Astrocyte (in vitro differentiated cells and primary cell): ENCODE measurements at places on chromosomes 6 and 20. TPM values are rescaled to one million over a fixed set of nuclear protein-coding genes. Genes with fewer than 3 reads are reported as not detected.

DNA sequence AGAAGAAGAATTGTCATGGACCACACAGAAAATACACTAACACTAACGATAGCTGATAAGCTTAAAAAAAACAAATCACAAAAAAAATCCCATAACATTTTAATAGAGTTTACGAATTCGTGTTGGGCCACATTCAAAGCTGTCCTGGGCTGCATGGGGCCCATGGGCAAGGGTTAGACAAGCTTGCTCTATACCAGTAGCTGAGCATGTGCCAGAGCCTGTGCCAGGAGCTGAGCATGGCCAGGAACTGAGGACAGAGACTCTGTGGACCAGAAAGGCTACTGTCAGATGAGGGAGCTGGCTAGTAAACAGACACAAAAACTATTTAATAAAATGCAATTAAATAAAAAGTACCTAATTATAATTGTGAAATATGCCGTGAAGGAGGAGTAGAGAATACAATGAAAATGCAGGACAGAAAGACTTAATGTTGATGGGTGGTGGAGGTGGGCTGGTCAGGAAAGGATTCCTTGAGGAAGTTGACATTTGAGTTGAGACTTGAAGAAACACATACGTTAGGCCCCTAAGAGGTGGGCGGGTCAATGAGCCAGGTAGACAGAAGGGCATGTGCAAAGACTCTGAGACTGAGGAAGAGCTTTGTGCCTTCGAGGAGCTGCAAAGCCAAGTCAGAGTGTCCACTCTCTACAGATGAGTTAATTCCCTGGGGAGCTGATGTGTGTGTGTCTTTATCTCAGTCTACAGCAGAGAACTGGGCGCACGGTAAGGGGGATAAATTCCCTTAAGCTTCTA, 66.1 kb downstream of the JPH2 start:
- no peak for DNase-seq
- H3K4me1 ChIP-seq, result no peaks in the 10 kb centered on the region
- H3K36me3 ChIP-seq, result no peaks in the 10 kb centered on the region
- H3K4me3 ChIP-seq, result no peak overlapping the region

DNA sequence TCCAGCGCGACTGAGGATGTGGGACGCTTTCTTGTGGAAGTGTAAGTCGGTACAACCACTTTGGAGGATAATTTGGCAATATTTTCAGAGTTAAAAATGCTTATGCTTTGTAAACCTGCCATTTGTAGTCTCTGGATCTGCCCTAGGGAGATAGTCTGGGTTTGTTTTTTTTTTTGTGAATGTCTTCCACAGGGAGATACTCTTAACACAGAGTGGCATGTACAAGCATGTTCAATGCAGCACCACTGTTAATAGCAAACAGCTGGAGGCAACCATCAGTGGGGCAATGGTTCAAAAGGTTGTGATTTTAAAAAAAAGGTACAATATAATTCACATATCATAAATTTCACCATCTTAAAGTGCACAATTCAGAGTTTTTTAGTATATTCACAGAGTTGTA, 22.4 kb downstream of the SLC9A8 start:
- no peaks in the 10 kb centered on the region for H3K27me3 ChIP-seq
- DNase-seq, result no peak
- no peaks in the 10 kb centered on the region for H3K4me1 ChIP-seq
- H3K27ac ChIP-seq, result no peak overlapping the region
- no peak overlapping the region for H3K4me3 ChIP-seq

GRCh38 chr6:41071923-41072835, at the start of gene OARD1:
Gene OARD1, minus strand, starts transcription at chr6:41072356. Its CDS starts 722 bp downstream, at chr6:41071634.
- peaks cover 9% of the 10 kb centered on the region for H3K4me1 ChIP-seq
- H3K4me3 ChIP-seq, result peak within 1 kb of the TSS; percentile 90
- H3K27ac ChIP-seq, result peak within 1 kb of the TSS; percentile 95
- H3K27me3 ChIP-seq, result no peaks in the 10 kb centered on the region
- H3K36me3 ChIP-seq, result peaks cover 8% of the 10 kb centered on the region

DNA sequence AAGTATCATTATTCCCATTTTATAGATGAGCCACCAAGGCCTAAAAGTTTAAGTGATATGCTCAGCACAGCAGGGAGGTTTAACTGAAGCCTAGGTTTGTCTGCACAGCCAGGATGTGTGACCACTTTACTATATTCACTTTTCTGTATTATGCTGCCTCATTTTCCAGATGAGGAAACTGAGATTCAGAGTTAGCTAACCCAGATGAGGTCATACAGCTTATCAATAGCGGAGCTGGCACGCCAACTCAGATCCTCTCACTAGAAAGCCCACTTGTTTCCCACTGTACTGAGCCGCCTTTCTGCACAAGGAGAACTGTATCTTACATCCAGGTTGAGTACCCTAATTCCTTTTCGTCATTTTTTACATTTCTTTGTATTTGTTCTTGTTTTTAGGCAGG, 131.7 kb upstream of the SUPT3H start:
- peaks cover 18% of the 10 kb centered on the region for H3K4me1 ChIP-seq
- no peaks in the 10 kb centered on the region for H3K27me3 ChIP-seq
- peaks cover 10% of the 10 kb centered on the region for H3K36me3 ChIP-seq
- DNase-seq, result no peak
- no peak overlapping the region for H3K27ac ChIP-seq

DNA sequence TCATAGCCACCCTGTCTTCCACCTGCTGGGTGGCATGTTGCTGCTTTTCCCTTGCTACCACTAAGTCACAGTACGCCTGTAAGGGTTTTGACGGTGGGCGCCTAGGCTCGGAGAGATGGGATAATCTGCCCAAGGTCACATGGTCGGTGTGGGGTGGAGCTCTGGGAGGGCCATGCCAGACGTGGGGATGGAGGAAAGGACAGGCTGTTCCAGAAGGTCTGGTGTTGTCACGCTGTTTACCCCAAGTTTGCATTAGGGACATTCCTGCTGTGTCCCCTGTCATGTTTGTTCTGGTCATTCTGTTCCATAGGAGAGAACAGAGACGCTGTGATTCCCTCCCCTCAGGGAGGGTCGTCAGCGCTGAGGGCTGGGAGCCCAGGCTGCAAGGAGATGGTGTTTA, 16.1 kb downstream of the IP6K3 start:
- no peak overlapping the region for H3K4me3 ChIP-seq
- DNase-seq, result no peak
- no peaks in the 10 kb centered on the region for H3K36me3 ChIP-seq
- peaks cover 12% of the 10 kb centered on the region for H3K27me3 ChIP-seq
- H3K4me1 ChIP-seq, result no peaks in the 10 kb centered on the region
- no peak overlapping the region for H3K27ac ChIP-seq

GRCh38 chr20:9514461-9515213, at the start of gene LAMP5:
Gene LAMP5, plus strand, starts transcription at chr20:9514590. Its CDS starts 263 bp downstream, at chr20:9514853.
- peak within 1 kb of the TSS; percentile 34 for H3K4me3 ChIP-seq
- peak; percentile 17 for DNase-seq
- peaks cover 3% of the 10 kb centered on the region for H3K4me1 ChIP-seq
- no peak within 1 kb of the TSS for H3K27ac ChIP-seq
- H3K27me3 ChIP-seq, result peaks cover 54% of the 10 kb centered on the region

- H3K27me3 ChIP-seq, result no peaks in the 10 kb centered on the region
- no peak overlapping the region for H3K27ac ChIP-seq
- no peak overlapping the region for H3K4me3 ChIP-seq
- no peaks in the 10 kb centered on the region for H3K36me3 ChIP-seq
- no peak for DNase-seq
Observed at GRCh38 chr6:14166839-14167238, 49.3 kb downstream of the CD83 start.

GRCh38 chr6:81969011-81969410, 216.5 kb upstream of the TENT5A start:
- H3K27me3 ChIP-seq, result no peaks in the 10 kb centered on the region
- H3K36me3 ChIP-seq, result no peaks in the 10 kb centered on the region
- H3K4me1 ChIP-seq, result no peaks in the 10 kb centered on the region
- H3K4me3 ChIP-seq, result no peak overlapping the region
- DNase-seq, result no peak

DNA sequence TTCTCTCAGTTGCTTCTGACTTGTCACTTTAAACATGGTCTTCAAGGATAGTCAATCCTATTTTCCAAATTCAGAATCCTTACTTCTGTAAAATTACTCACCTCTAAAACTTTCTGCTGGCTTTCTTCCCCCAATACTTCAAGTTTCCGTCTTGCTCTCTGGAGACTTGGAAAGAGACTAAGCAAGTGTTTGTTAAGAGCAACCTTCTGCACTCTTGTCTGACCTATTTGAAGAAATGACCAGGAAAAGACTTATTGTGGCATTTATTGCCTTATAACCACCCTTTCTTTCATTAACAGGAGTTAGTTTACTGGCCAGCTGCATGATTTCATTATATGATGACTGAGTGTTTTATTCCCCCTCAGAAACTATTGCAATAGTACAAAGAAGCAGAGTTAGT, 181.0 kb downstream of the TBC1D7 start:
- H3K4me1 ChIP-seq, result no peaks in the 10 kb centered on the region
- H3K36me3 ChIP-seq, result no peaks in the 10 kb centered on the region
- H3K27me3 ChIP-seq, result no peaks in the 10 kb centered on the region

GRCh38 chr6:119978274-119978889, 628.8 kb upstream of the MAN1A1 start:
- no peaks in the 10 kb centered on the region for H3K4me1 ChIP-seq
- no peak overlapping the region for H3K27ac ChIP-seq
- peak; percentile 6 for DNase-seq
- H3K4me3 ChIP-seq, result no peak overlapping the region

GRCh38 chr20:49526056-49526455, 41.9 kb downstream of the PTGIS start:
- H3K4me1 ChIP-seq, result no peaks in the 10 kb centered on the region
- H3K27ac ChIP-seq, result no peak overlapping the region
- DNase-seq, result no peak
- H3K27me3 ChIP-seq, result peaks cover 5% of the 10 kb centered on the region
- no peaks in the 10 kb centered on the region for H3K36me3 ChIP-seq

- H3K4me1 ChIP-seq, result no peaks in the 10 kb centered on the region
- no peaks in the 10 kb centered on the region for H3K27me3 ChIP-seq
- H3K27ac ChIP-seq, result no peak overlapping the region
- DNase-seq, result no peak
- H3K36me3 ChIP-seq, result no peaks in the 10 kb centered on the region
Observed at GRCh38 chr6:84017709-84018452, 15.7 kb upstream of the MRAP2 start.

- DNase-seq, result peak; percentile 94
- no peaks in the 10 kb centered on the region for H3K36me3 ChIP-seq
Observed at GRCh38 chr6:110509617-110510241, 33.3 kb upstream of the SLC22A16 start.

DNA sequence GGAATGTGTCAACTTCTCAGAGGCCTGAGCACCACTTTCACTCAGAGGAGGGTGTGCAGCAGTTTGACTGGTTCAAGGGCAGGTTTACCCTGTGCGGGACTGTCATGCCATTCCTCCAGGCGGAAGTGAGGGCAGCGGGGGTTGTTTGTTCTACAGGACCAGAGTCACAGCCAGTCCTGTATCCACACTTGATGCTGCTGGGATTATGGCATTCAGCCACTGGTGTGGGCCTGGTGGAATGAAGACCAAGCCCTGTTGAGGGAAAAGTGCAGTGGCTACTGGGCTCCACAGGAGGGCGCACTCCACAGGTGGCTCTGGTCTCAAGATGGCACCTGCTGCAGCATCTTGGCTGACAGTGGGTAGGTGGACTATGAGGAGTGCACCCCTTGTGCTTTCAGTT, 14.8 kb downstream of the SEMG2 start:
- H3K4me1 ChIP-seq, result no peaks in the 10 kb centered on the region
- DNase-seq, result no peak
- no peak overlapping the region for H3K27ac ChIP-seq
- H3K36me3 ChIP-seq, result no peaks in the 10 kb centered on the region
- peaks cover 2% of the 10 kb centered on the region for H3K27me3 ChIP-seq
- H3K4me3 ChIP-seq, result no peak overlapping the region

- H3K36me3 ChIP-seq, result no peaks in the 10 kb centered on the region
- no peaks in the 10 kb centered on the region for H3K4me1 ChIP-seq
Observed at GRCh38 chr6:122128445-122128844, 271.0 kb upstream of the HSF2 start.

GRCh38 chr20:16639027-16639941, 66.0 kb upstream of the KIF16B start:
- H3K36me3 ChIP-seq, result no peaks in the 10 kb centered on the region
- H3K4me3 ChIP-seq, result no peak overlapping the region
- H3K27ac ChIP-seq, result no peak overlapping the region
- no peaks in the 10 kb centered on the region for H3K27me3 ChIP-seq
- no peaks in the 10 kb centered on the region for H3K4me1 ChIP-seq
- DNase-seq, result no peak

GRCh38 chr6:7917729-7918128, 7.1 kb upstream of the TXNDC5 start:
- H3K4me3 ChIP-seq, result no peak overlapping the region
- peaks cover 12% of the 10 kb centered on the region for H3K4me1 ChIP-seq
- no peaks in the 10 kb centered on the region for H3K36me3 ChIP-seq
- DNase-seq, result no peak
- H3K27ac ChIP-seq, result no peak overlapping the region

DNA sequence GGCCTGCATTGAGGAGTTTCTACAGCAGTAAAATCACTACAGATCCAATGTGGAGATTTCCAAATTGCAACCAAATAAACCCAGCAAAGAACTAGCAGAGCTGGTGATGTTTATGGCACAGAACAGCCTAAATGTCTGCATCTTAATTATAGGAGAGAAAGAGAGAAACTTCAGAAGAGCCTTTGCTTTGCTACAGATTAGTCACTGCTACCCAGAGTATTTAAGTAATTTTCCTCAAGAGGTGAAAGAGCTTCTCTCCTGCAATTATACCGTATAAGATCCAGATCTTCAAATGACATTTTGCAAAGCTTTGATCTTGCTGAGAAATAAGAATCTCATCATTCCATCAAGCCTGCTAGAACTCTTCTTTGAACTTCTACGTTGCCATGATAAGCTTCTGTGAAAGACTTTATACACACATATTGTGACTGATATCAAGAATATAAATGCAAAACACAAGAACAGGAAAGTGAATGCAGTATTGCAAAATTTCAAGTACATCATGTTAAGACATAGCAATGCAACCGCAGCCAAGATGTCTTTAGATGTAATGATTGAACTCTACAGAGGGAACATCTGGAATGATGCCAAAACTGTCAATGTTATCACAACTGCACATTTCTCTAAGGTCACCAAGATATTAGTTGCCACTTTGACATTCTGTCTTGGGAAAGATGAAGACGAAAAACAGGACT, 48.0 kb downstream of the MKKS start:
- no peak for DNase-seq
- H3K36me3 ChIP-seq, result no peaks in the 10 kb centered on the region
- H3K4me3 ChIP-seq, result no peak overlapping the region
- H3K27ac ChIP-seq, result no peak overlapping the region

The FOXS1 gene
- 26.0 and 37.1 TPM in 2 replicates for total RNA-seq

The C20orf144 gene
- total RNA-seq, result 0.16 TPM in 1 of 2 replicates, not detected in the other

The GLP1R gene
- not detected in 2 replicates for total RNA-seq

The NT5DC1 gene
- total RNA-seq, result 26.7 and 29.7 TPM in 2 replicates

The AURKA gene
- 10.4 and 14.8 TPM in 2 replicates for total RNA-seq

The TAGAP gene
- total RNA-seq, result 0.10 and 0.11 TPM in 2 replicates

The TMEM30A gene
- 166 and 171 TPM in 2 replicates for total RNA-seq
